A375 (cell line): ENCODE measurements at places on chromosomes 2 and 18. TPM values are rescaled to one million over a fixed set of nuclear protein-coding genes. Genes with fewer than 3 reads are reported as not detected.

The CD207 gene
- total RNA-seq, result 0.11 TPM in 1 of 2 replicates, not detected in the other

The SIX3 gene
- not detected in 2 replicates for total RNA-seq

The PROKR1 gene
- total RNA-seq, result not detected in 2 replicates

The PREPL gene
- total RNA-seq, result 33.8 and 36.6 TPM in 2 replicates

The MYO5B gene
- total RNA-seq, result 3.5 and 4.7 TPM in 2 replicates

The SMAD7 gene
- 16.8 and 17.0 TPM in 2 replicates for total RNA-seq

The FOXD4L1 gene
- 0.08 and 0.19 TPM in 2 replicates for total RNA-seq

The MEP1B gene
- not detected in 2 replicates for total RNA-seq

The DAPL1 gene
- total RNA-seq, result not detected in 2 replicates

The SERPINB5 gene
- 0.15 and 0.45 TPM in 2 replicates for total RNA-seq

The GPATCH11 gene
- 6.9 and 7.2 TPM in 2 replicates for total RNA-seq

The CACNB4 gene
- total RNA-seq, result 0.11 and 0.34 TPM in 2 replicates

The RHOB gene
- total RNA-seq, result 125 and 132 TPM in 2 replicates

The ANTXR1 gene
- total RNA-seq, result 19.0 and 20.0 TPM in 2 replicates

The SIX2 gene
- 0.38 TPM in 1 of 2 replicates, not detected in the other for total RNA-seq

The SERPINB11 gene
- not detected in 2 replicates for total RNA-seq
